ENCODE measurements at places on chromosomes 3 and 15.

- DNase-seq, result no peak
Observed at GRCh38 chr3:49716169-49716568, 3.3 kb downstream of the AMIGO3 start.

DNA sequence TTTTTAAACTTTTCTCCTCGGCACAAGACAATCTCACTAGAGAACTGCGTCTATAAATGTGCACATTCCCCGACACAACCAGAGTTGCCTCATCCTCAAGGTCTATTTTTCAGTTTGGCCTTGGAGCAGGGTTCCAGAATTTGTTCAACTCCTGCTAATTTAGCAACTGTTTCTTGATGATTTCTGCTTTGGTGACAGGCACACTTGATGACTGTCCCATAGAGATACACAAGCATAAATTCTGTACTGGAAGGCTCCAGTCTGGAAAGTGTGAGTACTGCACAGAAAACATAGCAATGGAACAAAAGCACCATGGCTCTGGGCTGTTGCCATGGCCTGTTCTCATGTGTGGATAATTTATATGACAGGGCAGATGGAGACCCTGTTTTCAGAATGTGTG lies 379.6 kb upstream of the PDZRN3 start:
- DNase-seq, result no peak

DNA sequence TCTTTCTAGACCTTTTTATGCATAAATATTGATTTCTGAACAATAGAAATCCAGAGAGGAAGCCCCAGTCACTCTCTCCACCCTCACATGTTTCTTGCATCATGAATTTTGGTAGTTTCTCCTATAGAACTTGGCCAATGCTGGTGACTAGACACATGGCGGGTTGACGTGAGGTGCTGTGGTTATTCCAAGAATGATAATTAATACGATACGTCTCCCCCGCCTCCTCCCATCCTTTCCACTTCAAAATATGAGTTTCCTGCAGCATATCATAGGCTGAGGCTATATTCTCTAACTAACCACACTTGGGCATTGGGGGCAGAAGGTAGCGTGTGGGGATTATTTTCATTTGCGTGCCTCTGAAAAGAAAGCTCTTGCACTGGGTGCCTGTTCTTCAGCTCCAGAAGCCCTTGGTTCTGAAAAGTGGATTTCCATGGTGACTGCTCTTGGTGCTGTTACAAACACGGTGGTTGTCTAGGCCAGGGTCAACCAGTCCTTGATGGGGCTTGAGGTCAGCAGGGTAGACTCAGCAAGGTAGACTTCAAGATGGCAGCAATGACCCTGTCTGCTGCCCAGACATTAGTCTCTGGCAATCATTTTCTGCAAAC lies 5.3 kb downstream of the TNFSF10 start:
- DNase-seq, result no peak

DNA sequence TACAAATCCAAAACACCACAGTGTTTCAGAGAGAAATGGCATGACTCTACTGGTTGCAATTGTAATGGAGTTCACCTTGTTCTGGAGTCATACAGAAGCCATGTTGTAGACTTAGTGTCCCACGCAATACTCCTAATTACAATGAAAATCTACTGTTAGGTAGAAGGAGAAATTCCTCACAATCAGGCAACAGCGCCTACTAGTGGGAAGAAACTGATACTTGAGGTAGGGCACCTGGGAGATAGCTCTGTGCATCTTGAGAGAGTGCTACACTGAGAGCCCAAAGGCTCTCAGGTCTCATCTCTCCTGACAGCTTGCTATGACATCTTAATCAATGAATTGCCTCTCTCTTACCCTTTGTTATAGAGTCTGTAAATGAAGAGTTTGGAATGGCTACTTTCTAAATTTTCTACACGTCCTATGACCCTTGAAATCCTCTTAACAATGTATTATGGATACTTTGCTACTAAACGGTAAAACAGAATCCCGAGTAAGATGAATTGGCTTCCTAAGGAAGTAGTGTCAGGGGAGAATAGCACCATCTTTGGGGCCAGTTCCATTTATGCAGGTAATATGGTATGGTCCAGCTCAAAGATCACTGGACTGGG lies 422.7 kb upstream of the TPRG1 start:
- peak; percentile 31 for DNase-seq

DNA sequence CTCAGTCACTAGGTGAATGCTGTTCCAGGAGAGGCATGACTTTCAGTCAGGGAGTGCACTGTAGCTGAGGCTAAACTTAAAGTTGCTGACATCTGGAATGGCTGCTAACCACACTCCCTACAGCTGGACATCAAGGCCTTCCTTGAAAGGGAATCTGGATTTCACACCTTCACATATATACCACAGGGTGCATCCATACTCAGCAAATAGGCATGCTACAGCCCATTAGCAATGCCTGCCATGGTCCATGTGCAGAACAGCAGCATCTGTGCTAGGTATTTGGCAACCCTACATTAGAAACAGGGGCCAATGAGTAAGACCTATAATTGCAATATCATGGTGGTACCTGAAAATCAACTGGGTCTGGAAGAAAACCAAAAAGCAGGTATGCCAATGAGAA lies 74.8 kb downstream of the SNTN start:
- DNase-seq, result no peak

GRCh38 chr3:140529096-140529495 lies 148.8 kb upstream of the TRIM42 start:
- DNase-seq, result no peak

DNA sequence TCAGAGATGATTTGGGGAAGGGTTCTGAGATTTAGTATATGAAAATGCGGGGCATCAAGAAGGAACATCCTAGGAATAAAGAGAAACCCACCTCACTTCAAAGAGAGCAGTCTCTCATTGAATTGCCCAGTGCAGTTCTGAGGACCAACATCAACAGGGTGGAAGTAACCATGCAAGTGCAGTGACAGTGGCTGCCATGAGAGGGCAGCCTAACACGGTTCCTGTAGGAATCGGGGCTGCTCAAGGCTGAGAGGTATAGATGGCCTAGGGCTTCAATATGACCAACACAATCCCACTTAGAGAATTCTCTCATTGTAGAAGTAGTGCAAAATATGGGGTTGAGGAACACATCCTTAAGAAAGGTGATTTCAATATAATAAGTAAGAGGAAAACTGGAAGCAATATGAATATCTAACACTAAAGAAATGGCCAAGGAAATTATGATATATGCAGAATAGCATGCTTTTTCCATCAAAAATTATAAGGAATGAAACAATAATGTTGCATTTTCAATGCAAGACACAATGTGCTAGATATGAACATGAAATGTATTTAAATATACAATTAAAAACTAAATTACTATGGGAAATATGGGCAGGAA lies 51.1 kb upstream of the ARRDC4 start:
- DNase-seq, result peak; percentile 85

- no peak for DNase-seq
Observed at GRCh38 chr3:179682426-179683080, 29.7 kb downstream of the USP13 start.

GRCh38 chr3:159250961-159251360 lies 449.1 kb downstream of the MFSD1 start:
- DNase-seq, result no peak

DNA sequence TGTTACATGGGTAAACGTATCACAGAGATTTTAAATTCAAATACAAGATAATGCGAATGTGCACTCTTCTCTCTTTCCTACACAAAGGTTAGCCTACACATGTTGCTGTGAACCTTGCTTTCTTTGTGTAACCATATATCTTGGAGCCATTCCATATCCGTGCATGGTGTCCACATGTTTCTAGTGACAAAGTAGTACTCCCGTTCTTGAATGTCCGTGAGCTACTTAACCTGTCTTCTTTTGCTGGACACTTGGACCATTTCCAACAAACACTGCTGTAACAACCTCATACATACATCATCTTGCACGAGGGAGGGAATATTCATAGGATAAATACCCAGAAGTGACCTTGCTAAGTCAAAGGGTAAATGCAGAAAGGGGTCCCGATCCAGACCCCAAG lies 75.0 kb downstream of the STRIT1 start:
- DNase-seq, result no peak

GRCh38 chr15:86036243-86036642 lies 43.4 kb upstream of the AGBL1 start:
- no peak for DNase-seq

GRCh38 chr3:50121072-50122032 lies 32.6 kb downstream of the RBM5 start:
- DNase-seq, result peak; percentile 68

- DNase-seq, result no peak
Observed at GRCh38 chr3:126262227-126262626, 81.8 kb upstream of the ALDH1L1 start.

GRCh38 chr3:179299999-179300613 lies 22.7 kb upstream of the ZNF639 start:
- no peak for DNase-seq

DNA sequence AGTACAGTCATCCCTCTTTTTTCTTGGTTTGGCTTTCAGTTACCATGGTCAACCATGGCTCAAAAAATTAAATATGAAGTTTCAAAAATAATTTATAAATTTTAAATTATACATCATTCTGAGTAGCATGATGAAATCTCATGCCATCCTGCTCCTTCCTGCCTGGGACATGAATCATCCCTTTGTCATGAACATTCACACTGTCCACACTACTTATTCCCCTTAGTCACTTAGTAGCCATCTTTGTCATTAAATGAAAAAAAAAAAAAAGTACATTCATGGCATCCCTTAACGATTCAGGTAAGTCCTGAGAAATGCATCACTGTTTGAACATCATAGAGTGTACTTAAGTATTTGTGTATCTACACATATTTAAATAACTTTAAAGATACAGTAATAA lies 1046.3 kb downstream of the ROBO2 start:
- no peak for DNase-seq

DNA sequence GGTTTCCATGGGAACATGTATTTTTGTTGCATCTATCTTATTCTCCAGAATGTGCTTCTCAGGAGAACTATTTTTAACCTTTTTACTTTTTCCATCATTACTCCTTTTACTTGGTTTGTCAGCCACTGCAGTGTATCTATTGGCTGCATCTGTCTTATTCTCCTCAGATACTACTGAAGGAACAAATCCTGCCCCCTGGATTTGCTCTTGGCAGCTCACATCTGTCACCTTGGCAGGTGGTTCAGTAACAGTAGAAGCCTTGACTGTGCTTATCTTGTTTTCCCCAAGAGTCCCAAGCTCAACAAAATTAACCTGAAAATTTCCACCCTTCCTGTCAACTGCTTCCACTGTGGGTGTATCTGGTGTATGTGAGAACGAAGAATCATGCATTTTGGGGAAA lies 106.0 kb downstream of the MAP4 start:
- no peak for DNase-seq

GRCh38 chr15:95303713-95304112 lies 1026.8 kb upstream of the NR2F2 start:
- no peak for DNase-seq

GRCh38 chr15:92576597-92577200 lies 78.9 kb downstream of the FAM174B start:
- DNase-seq, result no peak

DNA sequence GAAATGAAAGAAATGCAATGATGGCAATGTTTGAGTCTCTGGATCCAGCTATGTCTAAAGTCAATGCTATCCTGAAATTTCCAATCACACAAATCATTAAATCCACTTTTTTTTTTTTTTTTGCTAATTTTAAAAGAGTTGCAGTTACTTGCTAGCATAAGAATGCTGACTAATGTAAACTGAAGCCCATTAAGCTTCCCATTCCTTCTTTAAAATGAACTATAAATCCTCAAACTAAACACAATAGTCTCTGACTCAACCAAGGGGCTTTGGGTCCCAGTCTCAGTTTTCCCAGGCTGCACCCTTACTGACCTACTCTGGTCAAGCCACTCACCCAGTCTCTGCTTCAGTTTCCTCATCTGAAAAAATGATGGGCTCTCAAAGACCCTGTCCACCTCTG lies 361.1 kb downstream of the ERC2 start:
- DNase-seq, result no peak

GRCh38 chr15:84914351-84914750 lies 29.9 kb downstream of the SLC28A1 start:
- DNase-seq, result no peak

- DNase-seq, result no peak
Observed at GRCh38 chr3:79973482-79973881, 205.7 kb upstream of the ROBO1 start.

DNA sequence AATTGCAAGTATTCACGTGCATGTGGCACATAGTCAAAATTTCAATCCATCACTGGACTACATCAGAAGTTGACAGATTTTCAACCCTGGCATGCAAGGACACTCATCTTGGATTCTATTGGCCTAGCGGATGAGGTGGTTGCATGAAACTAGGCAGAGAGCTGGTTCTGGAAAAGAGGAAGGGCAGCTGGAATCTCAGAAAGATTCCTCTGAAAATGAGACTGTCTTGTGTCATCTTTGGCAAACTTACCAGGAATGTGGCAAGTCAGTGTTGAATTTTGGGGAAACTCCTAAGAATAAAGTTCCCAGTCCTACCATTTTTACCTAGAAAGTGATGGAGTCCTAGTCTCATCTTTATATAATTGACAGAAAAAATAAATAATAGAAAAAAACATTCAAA lies 384.3 kb upstream of the NR2F2 start:
- DNase-seq, result no peak

DNA sequence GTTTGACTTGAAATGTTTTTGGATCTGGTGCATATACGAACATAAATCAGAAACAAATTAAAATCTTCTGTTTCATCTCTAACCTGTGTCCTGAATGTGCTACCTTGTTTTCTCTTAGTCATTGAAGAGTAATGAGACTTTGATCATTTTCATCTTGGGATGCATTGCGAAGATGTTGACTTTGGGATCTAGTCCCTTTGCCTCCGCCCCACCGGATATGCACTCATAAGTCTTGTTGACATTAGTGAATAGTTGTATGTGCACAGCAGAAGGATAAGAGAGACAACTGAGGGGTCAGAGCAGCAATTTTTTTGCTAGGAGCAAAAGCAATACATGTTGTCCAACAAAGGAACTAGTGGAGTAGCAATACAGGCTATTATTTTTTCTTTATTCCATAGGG lies 35.9 kb upstream of the SPRED1 start:
- no peak for DNase-seq

DNA sequence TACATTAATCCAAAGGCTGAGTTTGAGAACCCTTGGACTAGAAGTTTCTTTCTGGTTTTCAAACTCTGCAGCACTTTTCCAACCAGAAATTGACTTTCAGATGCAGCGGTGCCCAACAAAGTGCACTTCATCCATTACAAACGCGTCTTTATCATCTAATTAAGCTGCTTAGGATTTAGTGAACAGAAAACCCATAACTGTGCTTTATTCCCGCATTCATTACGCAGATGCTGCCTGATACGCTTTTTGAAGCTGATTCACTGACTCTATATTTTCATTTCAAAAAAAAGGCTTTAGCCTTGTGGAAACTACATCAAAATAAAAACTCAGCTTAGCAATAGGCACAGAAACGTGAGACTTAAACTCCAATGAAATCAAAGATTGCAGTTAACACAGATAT lies 69.8 kb upstream of the CTXND1 start:
- no peak for DNase-seq

DNA sequence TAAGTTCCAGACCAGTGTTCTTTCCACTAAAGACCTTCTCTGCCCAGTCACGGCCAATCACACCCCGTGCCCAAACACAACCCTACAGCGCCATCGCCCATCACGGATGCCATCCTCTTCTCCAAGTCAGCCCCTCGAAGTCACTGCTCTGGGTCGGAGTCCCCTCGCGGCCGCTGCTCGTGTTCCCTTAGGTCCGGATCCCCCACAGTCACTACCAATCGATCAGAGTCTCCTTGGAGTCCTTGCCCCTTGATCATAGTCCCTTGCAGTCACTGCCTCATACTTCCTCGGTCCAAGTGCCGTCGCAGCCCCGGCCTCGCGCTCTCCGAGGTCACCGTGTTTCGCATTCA lies 461 bp downstream of the PCYT1A start:
- DNase-seq, result no peak

GRCh38 chr3:134483195-134483900 lies 2.4 kb downstream of the ANAPC13 start:
- DNase-seq, result no peak

- DNase-seq, result no peak
Observed at GRCh38 chr3:177934001-177934891, 602.0 kb upstream of the KCNMB2 start.
